Mesothelial cell of epicardium (in vitro differentiated cells): ENCODE measurements at places on chromosomes 1 and 21.

DNA sequence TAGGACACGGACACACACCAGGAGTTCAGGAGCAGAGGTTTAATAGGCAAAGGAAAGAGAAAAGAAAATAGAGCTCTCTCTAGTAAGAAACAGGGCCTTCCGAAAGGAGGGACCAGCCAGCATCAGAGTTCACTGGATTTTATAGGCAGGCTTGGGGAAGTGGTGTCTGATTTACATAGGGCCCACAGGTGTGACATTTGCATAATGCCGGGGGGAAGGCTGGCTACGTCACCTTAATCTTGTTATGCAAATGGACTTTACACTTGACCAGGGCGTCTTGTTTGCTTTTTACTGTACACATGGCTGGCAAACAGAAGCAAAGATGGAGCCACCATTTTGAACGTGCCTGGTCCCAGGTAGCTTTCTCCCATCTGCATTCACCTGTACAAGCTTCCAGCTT lies at the start of gene OR14A16:
OR14A16 (minus strand) TSS at position 97 of the 400 bp plus-strand sequence. CDS start 8,390 bp downstream, outside the sequence.
- DNase-seq, result no peak

- DNase-seq, result no peak
These were observed 2.7 kb upstream of the KIAA0040 start for GRCh38 chr1:175195281-175195680.

DNA sequence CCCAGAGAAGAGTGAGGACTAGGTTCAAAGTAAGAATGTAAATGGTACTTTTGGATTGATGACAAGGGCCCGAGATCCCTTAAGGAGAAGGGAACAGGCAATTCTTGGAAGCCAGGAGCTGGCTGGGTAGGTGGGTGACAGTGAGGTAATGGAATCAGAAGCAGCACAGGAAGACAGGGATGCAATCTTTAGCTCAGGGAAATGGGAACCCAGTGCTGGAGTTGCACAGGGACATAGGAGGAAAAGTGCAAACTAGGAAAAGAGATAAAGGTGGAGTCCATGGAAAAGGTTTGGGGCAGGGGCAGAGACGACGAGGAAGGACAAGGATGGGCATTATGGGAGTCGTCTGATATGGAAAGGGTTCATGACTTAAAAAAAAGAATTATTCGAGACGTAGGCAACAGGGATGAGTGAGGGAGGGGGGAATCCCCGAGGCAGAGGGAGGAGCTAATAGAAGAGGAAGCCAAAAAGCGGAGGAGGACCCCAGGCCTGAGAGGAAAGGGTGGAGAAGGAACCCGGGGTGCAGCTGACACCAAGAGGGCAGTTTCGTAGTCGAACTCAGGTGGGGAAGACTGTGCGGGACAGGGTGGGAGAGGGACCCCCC lies 495 bp downstream of the PI4KB start:
- DNase-seq, result no peak

GRCh38 chr21:32977216-32977615 lies 48.5 kb upstream of the OLIG2 start:
- DNase-seq, result no peak

DNA sequence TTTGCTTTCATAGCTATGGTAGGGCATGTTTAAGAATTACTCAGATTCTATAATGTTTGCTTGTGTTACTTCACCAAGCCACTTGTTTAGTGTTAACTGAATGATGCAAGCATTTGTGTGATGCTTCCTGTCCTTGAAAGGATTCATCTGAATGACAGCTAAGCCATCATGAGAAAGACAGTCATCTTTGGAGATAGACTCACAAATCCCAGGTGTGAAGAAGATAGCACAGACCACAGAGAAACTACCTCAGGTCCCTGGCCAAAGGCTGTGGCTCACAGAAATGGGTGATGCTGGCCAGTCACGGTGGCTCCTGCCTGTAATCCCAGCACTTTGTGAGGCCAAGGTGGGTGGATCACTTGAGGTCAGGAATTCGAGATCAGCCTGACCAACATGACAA lies 321.4 kb downstream of the DPYD start:
- DNase-seq, result no peak

GRCh38 chr1:77847621-77848080 lies 40.8 kb upstream of the NEXN start:
- DNase-seq, result no peak

DNA sequence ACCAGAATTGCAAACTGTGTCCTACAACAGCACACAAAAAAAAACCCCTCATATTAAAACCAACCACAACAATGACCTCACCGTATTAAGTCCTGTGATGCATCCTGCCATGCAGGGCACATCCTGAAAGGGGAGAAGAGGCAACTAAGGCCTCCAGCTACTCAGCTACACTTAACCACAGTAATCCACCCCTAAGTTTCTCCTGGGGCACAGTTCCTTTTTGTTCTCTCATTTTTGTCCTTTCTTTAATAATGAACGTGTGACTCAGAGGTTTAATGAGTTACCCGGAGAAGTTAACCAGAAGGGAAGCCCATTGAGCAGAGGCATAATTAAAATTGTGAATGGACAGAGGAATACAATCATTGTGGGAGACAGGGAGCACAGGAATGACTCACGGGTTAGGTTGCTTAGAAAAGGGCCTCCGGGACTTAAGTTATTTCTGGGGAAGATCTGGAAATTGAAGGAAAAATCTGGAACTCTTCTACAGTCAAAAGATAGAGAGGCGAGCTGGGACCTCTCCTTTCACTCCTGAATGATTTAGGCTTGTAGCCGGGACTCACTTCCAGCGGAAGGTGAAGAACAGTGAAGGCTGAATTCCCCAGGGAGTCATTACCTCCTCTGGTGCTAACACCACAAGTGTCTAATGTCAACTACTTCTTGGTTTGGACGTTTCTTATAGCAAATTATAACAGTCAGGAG lies 36.9 kb upstream of the HIVEP3 start:
- no peak for DNase-seq

DNA sequence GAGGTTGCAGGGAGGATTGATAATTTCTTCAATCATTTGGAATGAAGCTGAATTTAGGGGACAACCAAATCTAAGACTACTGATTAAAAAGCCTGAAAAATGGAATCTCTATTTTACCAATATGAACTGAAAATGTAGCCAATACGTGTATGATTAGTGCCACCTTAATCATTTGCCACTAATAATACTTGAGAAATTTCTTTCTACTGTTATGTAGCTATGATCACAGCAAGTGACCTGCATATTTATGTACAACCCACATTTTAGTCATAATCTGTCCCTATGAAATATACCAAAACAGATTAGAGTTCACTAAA lies 6.5 kb downstream of the COLGALT2 start:
- no peak for DNase-seq

DNA sequence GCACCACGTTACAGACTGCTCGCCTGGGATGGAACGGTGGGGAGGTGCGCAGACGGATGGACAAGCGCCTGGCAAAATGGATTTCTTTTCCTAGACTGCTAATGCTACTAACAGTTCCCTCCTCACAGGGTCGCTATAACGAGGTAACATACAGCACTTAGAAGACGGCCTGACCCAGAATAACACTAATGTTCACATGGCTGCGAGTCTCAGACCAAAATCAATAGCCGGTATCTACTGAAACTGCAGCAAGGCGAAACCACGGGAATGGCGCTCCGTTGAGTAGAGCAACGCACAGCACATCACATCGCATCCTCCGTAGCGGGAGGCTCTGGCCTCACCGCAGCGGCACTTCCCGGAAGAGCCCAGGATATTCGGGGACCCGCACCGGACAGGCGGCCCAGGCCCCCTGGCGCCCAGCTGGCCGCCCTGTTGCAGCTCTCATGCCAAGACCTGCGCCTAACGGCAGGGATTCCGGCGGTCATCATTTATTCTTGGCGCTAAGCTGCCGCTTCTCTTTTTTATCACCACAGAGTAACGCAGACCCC lies 46.6 kb downstream of the VPS26C start:
- no peak for DNase-seq

DNA sequence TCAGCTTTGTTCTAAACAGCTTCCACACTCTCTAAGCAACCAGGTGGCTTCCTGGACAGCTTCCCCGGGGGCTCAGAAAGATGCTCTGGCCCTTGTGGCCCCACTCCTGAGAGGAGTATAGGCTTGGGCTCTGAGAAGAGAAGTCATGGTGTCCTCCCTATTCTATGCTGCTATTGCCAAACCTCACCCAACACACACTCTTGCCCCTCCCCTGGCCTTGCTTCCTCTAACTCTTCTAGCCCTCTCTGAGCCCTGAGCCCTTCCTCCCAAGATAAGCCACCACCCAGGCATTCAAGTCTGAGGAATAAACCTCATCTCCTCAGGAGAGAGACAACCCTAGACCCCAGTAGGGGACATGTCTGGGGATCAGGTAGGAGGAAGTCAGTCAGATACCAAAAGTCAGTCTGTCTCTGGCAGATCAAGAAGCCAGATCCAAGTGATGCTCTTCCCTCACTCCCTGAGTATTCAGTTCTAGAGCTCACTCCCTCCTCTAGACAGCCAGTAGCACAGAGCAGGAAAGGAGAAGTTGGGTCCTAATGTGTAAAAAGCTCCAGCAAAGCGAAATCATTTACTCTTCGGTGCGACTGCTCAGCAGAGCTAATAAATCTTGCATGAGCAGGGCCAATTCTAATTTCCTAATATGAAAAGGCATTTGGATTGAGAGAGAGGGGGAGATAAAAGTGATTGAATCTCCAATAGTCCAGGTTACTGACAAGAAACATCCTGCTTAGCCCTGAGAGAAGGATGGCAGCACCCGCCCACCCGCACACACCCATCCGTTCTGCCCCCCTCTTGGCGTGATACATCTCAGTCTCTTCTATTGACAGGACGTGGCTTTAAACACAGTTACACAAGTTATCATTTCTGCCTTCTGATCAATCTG lies 50.5 kb downstream of the DMAP1 start:
- DNase-seq, result no peak
